Left colon (tissue), 2 donors: ENCODE measurements at places on chromosomes 3 and 15. TPM values are rescaled to one million over a fixed set of nuclear protein-coding genes. Genes with fewer than 3 reads are reported as not detected.

DNA sequence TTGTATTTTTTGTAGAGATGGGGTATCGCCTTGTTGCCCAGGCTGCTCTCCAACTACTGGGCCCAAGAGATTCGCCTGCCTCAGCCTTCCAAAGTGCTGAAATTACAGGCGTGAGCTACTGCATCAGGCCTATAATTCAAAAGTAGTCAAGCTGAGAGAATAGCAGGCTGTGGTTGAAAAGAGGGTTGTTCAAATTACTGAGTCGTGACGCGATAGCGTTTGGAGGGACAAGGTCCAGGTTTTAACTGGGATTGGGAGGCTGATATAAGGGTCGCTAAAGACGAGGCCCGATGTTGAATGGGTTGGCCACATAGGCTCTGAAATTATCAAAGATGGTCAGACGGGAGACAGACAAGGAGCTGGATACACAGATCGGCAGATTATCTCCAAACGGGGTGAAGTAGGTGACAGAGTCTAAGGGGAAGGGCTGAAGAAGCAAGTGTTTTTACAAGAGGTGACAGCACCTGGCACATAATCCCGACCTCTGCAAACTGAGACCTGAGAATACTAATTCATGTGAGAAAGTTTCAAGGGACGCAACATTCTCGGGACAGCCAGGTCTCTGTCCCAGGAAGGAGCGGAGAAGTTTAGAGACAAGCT lies 759 bp upstream of the ARID3B start:
- peak; percentile 27 for DNase-seq

CCRL2 gene
- total RNA-seq = 18.3 TPM

DNA sequence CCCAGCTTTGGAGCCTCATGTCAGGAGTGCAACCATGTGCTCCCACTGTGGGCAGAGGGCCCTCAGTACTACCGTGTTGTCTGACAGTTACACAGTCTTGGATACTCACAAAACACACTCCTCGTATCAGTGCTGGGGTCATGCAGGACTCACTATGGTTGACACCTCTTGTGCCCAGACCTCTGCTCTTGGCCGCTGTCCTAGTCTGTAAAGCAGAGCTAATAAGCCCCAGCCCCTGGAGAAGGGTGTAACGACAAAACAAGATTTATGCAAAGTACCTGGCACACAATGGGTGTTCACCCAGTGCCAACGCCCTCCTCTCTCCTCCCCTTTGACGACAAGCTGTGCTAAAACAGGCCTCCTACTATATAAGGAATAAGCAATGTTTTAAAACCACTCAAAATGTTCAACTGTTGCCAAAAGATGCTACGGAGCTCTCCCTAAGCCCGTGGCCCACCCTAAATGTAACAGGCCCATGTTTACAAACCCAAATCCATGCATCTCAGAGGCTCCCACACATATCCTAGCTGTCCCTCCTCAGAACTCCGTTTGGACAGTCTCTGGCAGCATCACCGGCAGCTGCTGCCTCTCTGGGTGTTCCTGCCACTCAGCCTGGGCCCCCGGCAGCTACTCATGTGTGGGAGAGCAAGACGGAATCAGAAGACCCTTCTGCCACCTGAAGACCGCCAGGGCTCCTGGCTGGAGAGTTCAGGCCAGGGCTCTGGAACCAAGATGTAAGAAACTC lies 65.8 kb downstream of the MRPL46 start:
- DNase-seq = no peak

AP3B2 gene
- 1.9 TPM for total RNA-seq

GRCh38 chr3:119965692-119966091 lies 128.6 kb downstream of the GSK3B start:
- no peak for DNase-seq

FAM174B gene
- total RNA-seq = 29.5 TPM

TUSC7 gene
- total RNA-seq = not detected

- DNase-seq = peak; percentile 79
Observed at GRCh38 chr3:50356553-50356952, 2.8 kb downstream of the TMEM115 start.

TRPM1 gene
- not detected for total RNA-seq

CD200R1 gene
- total RNA-seq = 0.49 TPM

PFN2 gene
- total RNA-seq = 49.7 TPM

ADAMTS7 gene
- 0.92 TPM for total RNA-seq
